AML-193 (cell line): ENCODE measurements at places on chromosomes 16 and 17.

GRCh38 chr17:39352511-39352910, 48.9 kb downstream of the FBXL20 start:
- DNase-seq, result peak; percentile 20

DNA sequence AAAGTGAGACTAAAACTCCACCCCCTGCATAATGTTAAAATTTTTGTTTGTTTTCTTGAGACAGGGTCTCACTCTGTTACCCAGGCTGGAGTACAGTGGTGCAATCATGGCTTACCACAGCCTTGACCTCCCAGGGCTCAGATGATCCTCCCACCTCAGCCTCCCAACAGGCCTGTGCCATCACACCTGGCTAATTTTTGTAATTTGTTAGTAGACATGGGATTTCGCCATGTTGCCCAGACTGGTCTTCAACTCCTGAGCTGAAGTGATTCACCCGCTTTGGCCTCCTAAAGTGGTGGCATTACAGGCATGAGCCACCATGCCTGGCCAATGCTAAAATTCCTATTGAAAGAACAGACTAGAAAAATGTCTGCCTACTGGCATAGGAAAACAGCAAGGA, 103.8 kb downstream of the TRIM37 start:
- no peak for DNase-seq

- DNase-seq, result no peak
Measured at GRCh38 chr17:71461498-71462169, 659.2 kb upstream of the SOX9 start.

- no peak for DNase-seq
Measured at GRCh38 chr16:84874553-84874952, 54.8 kb downstream of the CRISPLD2 start.

- no peak for DNase-seq
Measured at GRCh38 chr17:81025741-81026129, 9.2 kb upstream of the BAIAP2 start.

DNA sequence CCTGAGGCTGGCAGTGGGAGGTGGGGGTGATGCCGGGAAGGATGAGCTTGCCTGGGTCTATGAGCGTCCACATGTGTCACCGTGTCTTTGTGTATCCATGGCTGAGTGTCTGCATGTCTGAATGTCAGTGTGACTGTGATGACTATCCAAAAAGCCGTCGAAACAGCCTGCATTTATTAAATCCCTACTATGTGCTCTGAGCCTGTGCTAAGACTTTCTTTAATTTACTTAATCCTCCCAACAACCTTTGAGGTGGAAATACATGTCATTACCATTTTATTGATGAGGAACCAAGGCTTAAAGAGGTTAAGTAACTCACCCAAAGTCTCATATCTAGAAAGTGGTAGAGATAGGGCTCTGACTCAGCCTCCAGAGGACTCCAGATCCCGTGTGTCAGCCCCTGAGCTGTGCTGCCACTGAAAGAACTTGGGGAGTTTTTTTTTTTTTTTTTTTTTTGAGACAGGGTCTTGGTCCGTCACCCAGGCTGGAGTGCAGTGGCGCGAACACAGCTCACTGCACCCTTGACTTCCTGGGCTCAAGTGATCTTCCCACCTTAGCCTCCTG, 20.0 kb downstream of the ARHGAP23 start:
- no peak for DNase-seq
